ENCODE measurements at places on chromosomes 3 and 15.

- no peak for DNase-seq
Measured at GRCh38 chr3:159766563-159767185, 222.0 kb upstream of the IL12A start.

DNA sequence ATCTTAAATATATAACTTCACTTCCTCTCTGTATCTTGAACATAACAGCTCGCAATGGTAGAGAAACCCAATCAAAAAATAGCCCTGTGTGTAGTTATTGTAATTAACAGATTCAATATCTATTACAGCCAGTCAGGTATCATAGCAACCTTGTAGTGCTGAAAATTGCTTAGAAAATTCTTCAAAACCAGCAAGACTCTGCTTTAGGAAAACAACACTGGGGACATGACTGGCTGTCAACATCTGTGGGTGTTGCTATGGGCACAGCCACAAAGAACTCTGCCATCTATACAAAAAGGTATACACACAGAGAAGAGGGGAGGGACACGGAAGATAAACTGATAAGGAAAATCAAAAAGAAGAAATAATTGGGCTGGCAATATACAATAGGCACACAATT, 101.2 kb downstream of the WDR72 start:
- no peak for DNase-seq

GRCh38 chr15:46709460-46710083, 1007.7 kb upstream of the SEMA6D start:
- no peak for DNase-seq

DNA sequence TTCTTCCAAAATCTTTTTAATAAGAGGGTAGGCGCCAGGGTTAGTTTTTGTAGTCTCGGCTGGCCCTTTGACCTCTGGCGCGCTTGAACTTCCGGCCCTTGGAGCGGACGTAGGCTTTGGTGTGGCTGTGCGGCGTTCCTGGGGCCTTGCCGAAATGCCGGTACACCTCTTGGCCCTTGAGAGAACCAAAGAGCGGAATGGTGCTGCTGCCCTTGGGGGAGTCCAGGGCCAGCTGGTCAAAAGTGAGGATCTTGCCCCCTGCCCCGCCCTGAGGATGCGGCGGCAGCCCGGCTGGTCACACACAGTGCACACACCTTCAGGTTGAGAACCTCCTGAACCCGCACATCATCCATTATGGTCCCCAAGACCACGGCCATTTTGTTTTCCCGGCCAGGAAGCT, 20.0 kb upstream of the CHRNB4 start:
- DNase-seq, result no peak

GRCh38 chr3:141335531-141336061, 32.7 kb upstream of the ZBTB38 start:
- no peak for DNase-seq

DNA sequence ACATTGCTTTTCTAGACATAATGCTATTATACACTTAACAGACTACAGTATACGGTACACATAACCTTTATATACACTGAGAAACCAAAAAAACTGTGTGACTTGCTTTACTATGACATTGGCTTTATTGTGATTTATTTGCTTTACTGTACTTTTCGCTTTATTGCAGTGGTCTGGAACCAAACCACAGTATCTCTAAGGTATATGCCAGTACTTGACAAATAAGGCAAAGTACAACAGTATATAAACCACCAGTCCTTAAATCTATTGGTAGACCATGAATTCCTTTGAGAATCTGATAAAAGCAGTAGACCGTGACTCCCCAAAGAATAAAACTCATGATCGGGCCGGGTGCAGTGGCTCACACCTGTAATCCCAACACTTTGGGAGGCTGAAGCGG, 50.3 kb downstream of the HERC1 start:
- no peak for DNase-seq

DNA sequence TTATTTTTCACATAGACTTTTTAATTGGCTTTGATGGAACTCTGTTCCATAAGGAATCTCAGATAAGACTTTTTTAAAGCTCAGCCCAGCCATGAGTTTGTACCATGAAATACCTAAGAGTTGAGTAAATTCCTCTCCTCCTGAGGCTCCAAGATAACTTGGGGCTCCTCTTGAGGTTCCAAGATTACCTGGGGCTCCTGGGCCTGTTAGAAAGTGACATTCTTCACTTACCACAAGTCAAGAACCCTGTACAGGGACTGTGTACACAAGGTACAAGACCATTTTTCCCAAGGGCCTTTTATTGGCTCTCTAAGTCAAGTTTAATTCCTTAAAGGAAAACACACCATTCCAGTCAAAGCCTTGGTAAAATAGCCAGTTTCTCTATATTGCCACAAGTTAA, 111.3 kb upstream of the PRR20G start:
- DNase-seq, result no peak
